Occipital lobe (tissue), 3 donors: ENCODE measurements at places on chromosomes 13 and 19. TPM values are rescaled to one million over a fixed set of nuclear protein-coding genes. Genes with fewer than 3 reads are reported as not detected.

Gene ZFP82
- total RNA-seq: 45.5 TPM

Gene RNF17
- not detected for total RNA-seq

Gene ZNF17
- total RNA-seq: 31.7 TPM

Gene CYP4F3
- 0.16 TPM for total RNA-seq

Gene TBXA2R
- total RNA-seq: 0.78 TPM

Gene MLNR
- total RNA-seq: not detected

Gene ONECUT3
- total RNA-seq: not detected

Gene VAV1
- 2.5 TPM for total RNA-seq

Gene CEACAM21
- 1.6 TPM for total RNA-seq

Gene ZSCAN4
- not detected for total RNA-seq
